Airway epithelial cell (primary cell): ENCODE measurements at places on chromosomes 6 and 20. TPM values are rescaled to one million over a fixed set of nuclear protein-coding genes. Genes with fewer than 3 reads are reported as not detected.

PRICKLE4 gene
- total RNA-seq: 0.28 and 2.5 TPM in 2 replicates

C4B gene
- total RNA-seq: 0.09 and 1.1 TPM in 2 replicates

GPX5 gene
- not detected in 2 replicates for total RNA-seq

ULBP2 gene
- total RNA-seq: 13.0 and 14.1 TPM in 2 replicates
